Esophagus muscularis mucosa (tissue), 4 donors: ENCODE measurements at places on chromosomes 4 and X. TPM values are rescaled to one million over a fixed set of nuclear protein-coding genes. Genes with fewer than 3 reads are reported as not detected.

The STARD8 gene
- total RNA-seq, result 11.3 TPM

The VCX3A gene
- total RNA-seq, result not detected

The DMRTC1B gene
- total RNA-seq, result not detected

The CT45A2 gene
- not detected for total RNA-seq

The CSAG2 gene
- not detected for total RNA-seq

The MUC7 gene
- total RNA-seq, result not detected

DNA sequence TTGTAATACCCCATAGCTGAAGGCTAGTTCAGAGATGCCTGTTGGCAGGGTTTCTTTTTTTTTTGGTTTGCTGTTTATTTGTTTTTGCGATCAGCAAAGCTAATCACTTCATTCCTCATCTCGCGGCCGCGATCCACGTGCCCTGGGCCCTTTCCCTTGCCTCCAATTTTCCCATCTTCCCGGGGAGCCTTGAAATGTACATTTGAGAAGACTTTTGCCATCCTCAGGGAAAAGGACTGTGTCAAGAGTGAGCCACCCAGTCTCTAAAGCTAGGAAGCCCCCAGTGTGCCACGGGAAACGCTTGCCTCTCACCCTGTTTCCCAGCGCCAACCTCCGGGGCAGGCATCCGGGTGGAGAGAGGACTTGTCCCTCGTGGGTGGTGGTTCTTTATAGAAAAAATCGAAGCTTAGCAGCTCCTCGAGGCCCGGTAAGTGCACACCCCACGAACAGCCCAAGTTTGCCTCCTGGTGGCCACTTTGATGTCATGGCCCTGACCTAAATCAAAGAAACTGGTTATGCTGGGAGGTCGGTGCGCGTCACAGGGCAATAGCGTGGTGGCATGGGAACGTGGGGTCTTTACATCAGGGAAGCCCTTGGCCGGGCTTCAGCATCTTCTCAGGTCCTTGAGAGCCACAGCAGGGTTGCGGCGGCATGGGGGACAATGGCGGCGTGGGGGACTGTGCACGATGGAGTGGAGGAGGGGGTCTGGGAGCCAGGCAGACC is 42.0 kb downstream of the MAP7D3 start:
- no peak for DNase-seq
- peak overlapping the region; percentile 97 for H3K27ac ChIP-seq
- peaks cover 64% of the 10 kb centered on the region for H3K4me1 ChIP-seq

- DNase-seq, result no peak
- H3K36me3 ChIP-seq, result no peaks in the 10 kb centered on the region
- H3K27me3 ChIP-seq, result no peaks in the 10 kb centered on the region
- H3K4me1 ChIP-seq, result no peaks in the 10 kb centered on the region
Measured at GRCh38 chr4:159042097-159042605, 60.7 kb upstream of the RAPGEF2 start.

- H3K36me3 ChIP-seq, result no peaks in the 10 kb centered on the region
- no peak overlapping the region for H3K27ac ChIP-seq
- DNase-seq, result no peak
- H3K27me3 ChIP-seq, result no peaks in the 10 kb centered on the region
- H3K4me1 ChIP-seq, result peaks cover 7% of the 10 kb centered on the region
Measured at GRCh38 chr4:8607603-8608481, 15.3 kb downstream of the CPZ start.

DNA sequence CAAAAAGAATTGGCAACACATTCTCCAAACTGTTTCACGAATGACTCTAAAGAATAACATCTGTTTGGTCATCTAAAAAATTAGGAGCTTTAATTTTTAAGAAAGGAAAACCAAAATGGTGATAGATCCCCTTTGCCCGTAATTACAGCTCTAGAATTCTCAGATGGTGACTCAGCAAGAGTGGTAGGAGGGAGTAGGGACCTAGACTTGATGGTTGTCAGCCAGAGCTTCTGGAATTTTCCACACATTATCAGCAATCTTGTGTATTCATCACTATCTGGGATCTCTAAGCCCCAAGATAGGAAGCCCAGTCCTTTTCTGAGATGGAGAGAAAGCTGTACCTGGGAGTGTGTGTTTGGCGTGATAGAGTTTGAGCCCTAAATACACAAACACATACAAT is 103.9 kb upstream of the RAB40AL start:
- no peaks in the 10 kb centered on the region for H3K27me3 ChIP-seq
- no peak overlapping the region for H3K27ac ChIP-seq
- H3K4me3 ChIP-seq, result no peak overlapping the region
- no peak for DNase-seq

DNA sequence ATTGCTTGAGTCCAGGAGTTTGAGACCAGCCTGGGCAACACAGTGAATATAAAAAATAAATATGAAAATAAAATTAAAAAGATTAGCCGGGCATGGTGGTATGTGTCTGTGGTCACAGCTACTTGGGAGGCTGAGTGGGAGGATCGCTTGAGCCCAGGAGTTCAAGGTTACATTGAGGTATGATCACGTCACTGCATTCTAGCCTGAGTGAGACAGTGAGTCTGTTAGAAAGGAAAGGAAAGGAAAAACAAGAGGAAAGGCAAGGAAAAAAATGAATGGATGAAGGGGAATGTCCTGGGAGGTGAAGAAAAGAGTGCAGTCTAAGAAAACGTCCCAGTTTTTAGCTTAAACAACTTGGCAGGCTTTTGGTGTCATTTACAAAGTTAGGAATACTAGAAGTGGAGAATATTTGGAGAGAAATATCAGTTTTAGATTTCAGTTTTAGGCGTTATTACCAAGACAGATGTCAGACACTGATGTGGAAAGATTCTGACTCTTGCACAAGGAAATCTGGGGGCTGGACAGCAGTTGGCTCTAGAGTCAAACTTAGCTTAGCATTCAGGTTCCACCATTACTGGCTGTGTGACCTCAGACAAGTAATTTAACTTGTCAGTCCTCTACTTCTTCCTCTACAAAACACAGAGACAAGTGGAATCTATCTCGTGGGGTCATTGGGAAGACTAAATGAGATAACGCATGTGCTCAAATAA is 139.0 kb downstream of the TSPAN5 start:
- no peaks in the 10 kb centered on the region for H3K36me3 ChIP-seq
- no peak overlapping the region for H3K27ac ChIP-seq
- peaks cover 30% of the 10 kb centered on the region for H3K4me1 ChIP-seq
- no peaks in the 10 kb centered on the region for H3K27me3 ChIP-seq

- H3K36me3 ChIP-seq, result no peaks in the 10 kb centered on the region
- no peaks in the 10 kb centered on the region for H3K27me3 ChIP-seq
- H3K4me3 ChIP-seq, result no peak overlapping the region
- no peaks in the 10 kb centered on the region for H3K4me1 ChIP-seq
- no peak for DNase-seq
Measured at GRCh38 chrX:145464650-145465049, 217.3 kb downstream of the SPANXN1 start.

DNA sequence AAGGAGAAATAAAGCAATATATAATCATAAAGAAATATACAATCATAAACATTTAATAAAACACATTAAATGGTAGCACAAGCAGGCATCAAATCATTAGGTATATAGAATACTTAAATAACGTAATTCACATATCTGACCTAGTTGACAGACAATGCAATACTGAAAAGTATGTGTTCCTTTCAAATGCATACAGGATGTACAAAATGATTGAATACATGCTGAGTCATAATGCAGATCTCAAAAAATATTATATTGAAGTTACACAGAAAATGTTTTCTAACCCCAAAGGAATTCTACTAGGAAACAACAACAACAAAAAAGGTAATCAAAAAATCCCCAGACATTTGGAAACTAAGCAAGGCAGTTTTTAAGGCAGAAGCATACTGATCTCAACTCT is 1072.0 kb upstream of the INTU start:
- H3K36me3 ChIP-seq, result no peaks in the 10 kb centered on the region
- H3K27me3 ChIP-seq, result no peaks in the 10 kb centered on the region
- no peak overlapping the region for H3K4me3 ChIP-seq
- DNase-seq, result no peak

- no peak overlapping the region for H3K27ac ChIP-seq
- H3K4me3 ChIP-seq, result no peak overlapping the region
- no peaks in the 10 kb centered on the region for H3K27me3 ChIP-seq
- peaks cover 31% of the 10 kb centered on the region for H3K4me1 ChIP-seq
Measured at GRCh38 chrX:45517090-45517973, 316.7 kb upstream of the DIPK2B start.

GRCh38 chr4:5168891-5169290 is 117.6 kb downstream of the STK32B start:
- H3K27ac ChIP-seq, result no peak overlapping the region
- H3K4me1 ChIP-seq, result no peaks in the 10 kb centered on the region
- DNase-seq, result peak; percentile 62
- H3K36me3 ChIP-seq, result no peaks in the 10 kb centered on the region
- no peaks in the 10 kb centered on the region for H3K27me3 ChIP-seq
- H3K4me3 ChIP-seq, result no peak overlapping the region

DNA sequence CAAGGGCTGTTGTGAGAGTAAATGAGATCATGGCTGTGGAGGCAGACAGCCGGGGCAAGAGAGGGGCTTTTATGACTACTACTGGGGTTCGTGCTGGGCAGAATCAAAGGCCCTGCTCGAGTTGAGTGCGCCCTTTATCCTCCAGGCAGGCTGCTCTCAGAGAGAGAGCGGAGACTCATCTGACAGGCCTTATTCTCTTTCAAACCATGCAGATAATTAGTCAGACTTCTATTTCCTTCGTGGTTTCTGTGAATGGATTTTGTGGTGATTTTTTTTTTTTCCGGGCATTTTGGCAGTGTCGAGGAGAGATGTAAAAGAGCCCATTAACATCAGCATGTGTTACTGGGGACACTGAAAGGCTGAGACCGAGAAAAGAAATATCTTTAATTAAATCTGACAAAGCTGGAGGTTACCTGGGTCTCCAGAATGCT is 73.6 kb downstream of the MED28 start:
- no peak for DNase-seq
- H3K27ac ChIP-seq, result no peak overlapping the region
- H3K4me1 ChIP-seq, result no peaks in the 10 kb centered on the region

DNA sequence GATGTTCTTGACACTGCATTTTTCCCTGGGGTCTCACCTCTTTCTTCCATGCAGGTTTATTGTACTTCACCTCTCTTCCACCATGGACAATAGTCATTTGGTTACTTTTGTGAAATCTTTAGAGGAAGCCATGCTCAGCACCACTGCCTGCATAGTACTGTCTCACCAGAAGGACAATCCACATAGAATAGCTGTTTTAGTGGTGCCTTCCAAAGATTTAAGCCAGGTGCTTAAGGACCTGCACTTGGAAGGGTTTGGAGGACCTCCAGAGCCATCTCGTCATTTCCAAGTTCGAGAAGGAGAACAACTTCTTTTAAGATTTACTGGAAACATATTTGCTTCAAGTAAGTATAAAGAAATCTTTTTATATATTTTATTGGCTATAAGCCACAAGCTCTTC is 26.7 kb downstream of the DTHD1 start:
- no peaks in the 10 kb centered on the region for H3K4me1 ChIP-seq
- H3K4me3 ChIP-seq, result no peak overlapping the region
- no peaks in the 10 kb centered on the region for H3K27me3 ChIP-seq
- H3K27ac ChIP-seq, result no peak overlapping the region

- H3K36me3 ChIP-seq, result no peaks in the 10 kb centered on the region
- no peak overlapping the region for H3K4me3 ChIP-seq
- no peak overlapping the region for H3K27ac ChIP-seq
- DNase-seq, result no peak
- no peaks in the 10 kb centered on the region for H3K27me3 ChIP-seq
- no peaks in the 10 kb centered on the region for H3K4me1 ChIP-seq
Measured at GRCh38 chr4:169293343-169294176, 22.8 kb upstream of the SH3RF1 start.
